ENCODE measurements at places on chromosomes 3 and 15.
A peak's percentile ranks its signal among the peaks of the same experiment; 100 is the strongest.

DNA sequence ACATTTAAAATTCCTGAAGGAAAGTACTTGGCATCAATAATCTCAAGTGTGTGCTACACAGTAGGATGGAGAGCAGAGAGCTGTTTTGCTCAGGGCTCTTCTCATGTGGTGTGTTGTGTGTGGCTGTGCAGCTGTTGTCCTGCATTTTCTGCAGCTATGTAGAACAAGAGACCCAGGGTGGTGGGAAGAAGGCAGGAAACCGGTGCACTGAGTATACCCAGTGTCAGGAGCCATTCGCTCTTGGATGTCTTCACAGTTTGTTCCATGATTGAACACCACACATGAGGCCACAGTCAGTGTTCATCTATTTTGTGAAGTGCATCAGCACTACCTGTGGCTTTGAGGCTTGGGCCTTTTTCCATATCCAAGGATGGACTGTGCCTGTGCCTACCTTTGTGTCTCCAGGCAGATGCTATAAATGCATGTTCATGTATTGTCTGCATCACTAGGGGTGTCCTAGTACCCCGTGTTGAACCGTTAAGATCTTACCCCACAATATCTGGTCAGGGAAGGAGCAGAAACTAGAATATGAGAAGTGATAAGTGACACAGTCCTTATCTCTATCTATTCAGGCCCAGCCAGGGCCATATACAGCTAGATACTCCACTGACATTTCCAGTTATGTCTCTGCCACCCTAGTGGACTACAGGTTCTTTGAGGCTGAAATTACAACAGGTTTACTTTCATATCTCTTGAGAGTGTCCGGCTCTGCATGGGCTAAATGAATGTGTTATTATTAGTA, 194.3 kb downstream of the NR2F2 start:
- DNase-seq, result no peak

- no peak for DNase-seq
Measured at GRCh38 chr3:133457025-133457424, 57.2 kb downstream of the BFSP2 start.

- no peak for DNase-seq
Measured at GRCh38 chr3:129577925-129578786, 28.3 kb downstream of the PLXND1 start.

DNA sequence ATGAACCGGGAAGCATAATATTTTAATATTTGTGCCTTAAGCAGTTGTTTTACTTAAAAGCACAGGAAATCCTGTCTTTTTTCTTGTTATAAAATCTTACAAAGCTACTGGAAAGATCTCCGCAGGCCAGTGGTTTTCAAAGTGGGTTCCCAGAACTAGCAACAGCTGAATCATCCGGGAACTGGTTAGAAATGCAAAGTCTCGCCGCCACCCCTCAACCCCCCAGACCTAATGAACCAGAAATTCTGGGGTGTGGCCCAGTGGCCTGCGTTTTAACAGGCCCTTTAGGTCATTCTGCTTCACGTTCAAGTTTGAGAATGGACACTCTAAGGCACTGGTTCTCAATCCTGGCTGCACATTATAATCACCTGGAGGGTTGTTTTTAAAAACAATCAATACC, 74.7 kb downstream of the PDZRN3 start:
- no peak for DNase-seq

DNA sequence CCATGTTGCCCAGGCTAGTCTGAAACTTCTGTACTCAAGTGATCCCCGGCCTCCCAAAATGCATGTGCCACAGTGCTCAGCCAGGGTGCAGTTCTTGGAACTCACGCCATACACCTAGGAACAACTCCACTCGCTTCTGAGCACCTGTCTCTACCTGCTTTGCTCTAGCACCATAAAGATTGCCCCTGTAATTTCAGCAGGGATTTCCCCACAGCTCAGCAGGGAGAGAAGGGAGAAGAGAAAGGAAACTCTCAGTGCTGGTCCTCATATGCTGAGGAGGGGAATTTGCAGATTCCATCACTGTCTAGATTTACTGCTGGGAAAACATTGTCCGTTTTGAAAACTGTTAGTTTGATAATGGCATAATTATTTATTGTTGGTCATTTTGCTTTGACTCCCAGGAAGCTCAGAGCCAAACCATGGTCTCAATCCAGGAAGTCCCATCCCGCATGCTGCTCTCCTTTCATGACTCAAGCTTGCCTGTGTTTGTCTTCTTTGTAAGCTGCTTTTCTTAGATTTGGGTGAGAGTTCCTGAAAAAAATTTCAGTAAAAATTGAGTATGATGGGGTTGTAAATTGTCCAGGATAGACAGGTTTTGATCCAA, 24.2 kb downstream of the TRIM71 start:
- DNase-seq, result no peak

DNA sequence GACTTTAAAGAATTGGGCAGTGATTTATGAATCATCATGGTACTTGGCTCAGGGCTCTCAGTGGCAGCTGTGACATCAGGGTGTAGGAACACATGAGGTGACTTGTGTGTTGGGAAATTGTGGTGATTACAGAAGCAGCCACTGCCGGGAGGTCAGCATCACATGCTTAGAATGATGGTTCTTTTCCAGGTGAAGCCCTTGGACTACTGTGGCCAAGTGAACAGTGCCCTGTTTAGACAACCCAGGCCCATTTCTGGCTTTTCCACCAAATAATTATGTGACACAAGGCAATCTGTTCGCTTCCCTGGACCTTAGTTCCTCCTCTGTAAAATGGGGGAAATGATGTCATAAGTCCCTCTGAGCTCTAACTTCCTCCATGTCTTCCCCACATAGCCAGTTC, 139.7 kb upstream of the ROPN1 start:
- DNase-seq, result no peak

- no peak for DNase-seq
Measured at GRCh38 chr15:98519767-98520550, 128.4 kb upstream of the IGF1R start.

GRCh38 chr3:36700537-36701248, 63.7 kb downstream of the DCLK3 start:
- no peak for DNase-seq

GRCh38 chr3:102443021-102443420, 8.2 kb downstream of the ZPLD1 start:
- no peak for DNase-seq

DNA sequence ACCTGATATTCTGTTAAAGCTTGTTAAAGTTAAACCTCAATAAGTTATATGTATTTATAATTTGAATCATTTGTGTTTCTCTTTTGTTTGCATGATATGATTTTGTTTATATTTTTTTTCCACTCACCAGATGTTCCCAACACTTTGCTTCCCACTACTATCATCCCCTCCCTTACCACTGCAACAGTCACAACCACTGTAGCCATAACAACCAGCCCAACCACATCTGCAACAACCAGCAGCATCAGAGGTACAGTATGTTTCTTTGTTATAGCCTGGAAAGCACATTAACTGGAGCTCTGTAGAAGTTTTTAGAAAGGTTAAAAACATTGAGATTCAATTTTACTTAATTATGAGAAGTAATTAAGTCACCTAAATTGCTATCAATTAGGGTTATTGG, 1011.9 kb downstream of the VGLL3 start:
- no peak for DNase-seq

- no peak for DNase-seq
Measured at GRCh38 chr15:101318839-101319238, 23.8 kb upstream of the SNRPA1 start.

GRCh38 chr3:18236726-18237125, 188.4 kb downstream of the SATB1 start:
- no peak for DNase-seq

DNA sequence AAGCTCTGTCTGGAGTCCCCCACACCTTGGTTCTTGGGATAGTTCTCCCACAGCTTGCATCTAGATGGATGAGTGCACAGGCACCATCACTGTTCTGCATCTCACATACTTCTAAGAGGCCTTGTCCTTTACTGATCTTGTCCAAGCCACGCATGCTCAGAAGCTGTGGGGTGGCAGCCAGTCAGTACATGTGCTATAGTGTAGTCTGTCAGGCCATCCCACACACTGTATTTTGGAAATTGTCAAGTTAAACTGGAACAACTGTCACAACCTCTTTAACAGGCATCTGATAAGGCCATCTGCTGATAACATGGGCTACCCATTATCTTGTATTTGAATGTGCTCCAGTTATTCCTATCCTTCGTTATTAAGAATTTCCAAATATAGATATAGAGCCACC, 296.5 kb upstream of the AZI2 start:
- DNase-seq, result no peak

DNA sequence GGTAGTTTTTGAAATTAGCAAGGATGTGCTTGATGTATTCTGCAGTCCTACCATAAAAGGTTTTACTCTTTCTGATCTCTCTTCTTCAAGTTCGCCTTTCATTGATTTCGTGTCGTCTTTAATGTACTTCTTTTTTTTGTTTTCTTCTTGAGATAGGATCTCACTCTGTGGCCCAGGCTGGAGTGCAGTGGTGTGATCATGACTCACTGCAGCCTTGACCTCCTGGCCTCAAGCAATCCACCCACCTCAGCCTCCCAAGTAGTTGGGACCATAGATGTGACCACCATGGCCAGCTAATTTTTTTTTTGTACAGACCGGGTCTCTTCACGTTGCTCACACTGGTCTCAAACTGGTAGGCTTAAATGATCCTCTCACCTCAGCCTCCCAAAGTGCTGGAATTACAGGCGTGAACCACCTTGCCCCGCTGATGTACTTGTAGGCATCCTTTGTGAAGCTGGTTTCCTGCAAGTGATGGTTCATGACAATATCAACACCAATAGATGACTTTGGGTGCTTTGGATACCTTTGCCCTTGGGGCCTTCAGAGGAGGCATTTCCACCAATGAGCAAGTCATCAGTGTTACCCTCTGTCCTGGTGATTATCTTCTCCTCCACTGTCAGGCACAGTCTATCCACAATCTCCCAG, 28.9 kb upstream of the RNF7 start:
- DNase-seq, result no peak

GRCh38 chr3:37016903-37017302, 23.6 kb downstream of the MLH1 start:
- no peak for DNase-seq

- no peak for DNase-seq
Measured at GRCh38 chr15:95557226-95558046, 773.1 kb upstream of the NR2F2 start.

DNA sequence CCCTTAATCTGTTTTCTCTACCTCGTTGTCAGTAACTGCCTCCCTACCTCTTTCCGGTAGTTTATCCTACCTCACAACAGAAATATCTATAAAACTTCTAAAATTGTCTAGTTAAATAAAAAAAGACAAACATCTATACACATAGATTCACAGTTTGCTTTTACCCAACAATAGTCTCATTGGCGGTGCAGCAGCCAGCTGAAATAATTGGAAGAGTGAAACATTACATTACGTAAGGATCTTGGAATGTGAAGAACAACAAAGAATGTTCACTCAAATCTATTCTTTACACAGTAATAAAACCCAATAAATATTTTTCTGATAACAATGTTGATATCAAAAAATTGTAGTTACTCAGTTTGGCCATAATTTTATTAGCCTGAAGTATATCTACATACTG, 115.5 kb upstream of the ARPP21 start:
- no peak for DNase-seq

DNA sequence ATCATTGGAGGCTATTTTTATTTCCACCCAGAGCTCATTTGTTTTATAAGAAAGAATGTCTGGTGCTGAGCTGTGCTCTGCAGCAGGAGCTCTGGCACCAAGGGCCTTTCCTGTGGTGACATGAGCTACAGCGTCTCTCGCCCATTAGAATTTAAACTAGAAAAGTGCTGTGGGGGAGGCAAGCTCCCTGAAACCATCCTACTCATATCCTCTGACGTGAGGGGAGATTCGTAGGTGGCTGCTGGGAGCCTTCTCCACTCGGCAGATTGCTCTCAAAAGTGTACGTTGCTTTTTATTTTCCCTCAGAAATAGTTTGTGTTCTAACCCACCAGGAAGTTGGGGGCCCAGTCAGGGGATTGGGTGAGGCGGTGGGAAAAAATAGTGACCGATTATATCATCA, 76.3 kb upstream of the ARHGEF3 start:
- DNase-seq, result peak; percentile 19

DNA sequence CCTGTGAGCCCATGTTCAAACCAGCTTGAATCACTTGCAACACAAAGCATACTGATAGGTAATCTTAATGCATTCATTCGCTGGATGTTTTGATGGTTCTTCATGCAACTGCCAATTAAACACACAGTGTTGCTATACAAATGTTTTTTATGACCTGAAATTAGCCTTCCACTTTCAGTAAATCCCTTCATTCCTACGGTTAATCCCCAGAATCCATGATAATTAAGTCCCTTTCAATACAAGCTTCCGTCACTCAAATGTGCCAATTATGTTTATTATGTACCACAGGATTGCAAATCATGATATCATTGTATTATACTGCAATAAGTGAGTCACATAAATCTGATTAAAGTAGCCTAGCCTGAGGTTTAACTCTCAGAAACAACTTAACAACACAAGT, 14.5 kb upstream of the LYZL4 start:
- DNase-seq, result no peak

GRCh38 chr3:110352841-110353604, 718.6 kb upstream of the NECTIN3 start:
- DNase-seq, result no peak

DNA sequence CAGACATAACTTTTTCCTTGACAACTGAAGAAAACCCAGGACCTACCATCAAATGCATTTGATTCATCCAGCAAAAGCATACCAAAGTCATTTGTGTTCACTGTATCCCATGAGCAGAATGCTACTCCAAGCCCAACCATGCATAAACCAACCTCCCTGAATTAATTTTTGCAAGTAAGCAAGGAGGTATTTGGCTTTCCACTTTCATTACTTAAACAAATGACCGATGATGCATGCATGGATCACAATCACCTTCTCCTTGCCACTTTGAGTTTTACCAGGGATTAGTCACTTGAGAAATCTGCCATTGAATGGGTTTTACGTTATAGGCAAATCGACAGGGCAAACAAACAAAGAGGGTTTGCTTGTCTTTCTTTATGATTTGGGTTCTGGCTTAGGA, 214.8 kb downstream of the FMN1 start:
- no peak for DNase-seq

- peak; percentile 8 for DNase-seq
Measured at GRCh38 chr15:43748376-43748775, 2.1 kb downstream of the PDIA3 start.

GRCh38 chr3:30524357-30525040, 81.9 kb upstream of the TGFBR2 start:
- DNase-seq, result no peak

DNA sequence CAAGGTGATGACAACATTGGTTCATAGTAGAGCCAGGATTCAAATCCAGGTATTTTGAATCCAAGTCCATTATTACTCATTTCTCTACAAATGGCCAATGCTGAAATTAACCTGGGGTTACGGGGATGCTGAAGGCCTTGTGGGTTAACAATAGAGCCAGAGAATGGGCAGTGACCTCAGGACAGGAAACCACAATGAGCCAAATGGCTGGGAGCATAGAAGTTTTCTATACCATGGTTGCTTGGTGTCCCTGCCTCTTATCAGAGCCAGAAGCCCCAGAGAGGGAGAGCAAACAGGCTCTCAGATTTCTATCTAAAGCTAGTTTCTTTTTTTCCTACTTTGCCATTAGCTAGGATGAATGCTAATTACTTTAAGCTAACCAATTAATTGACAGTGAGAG, 82.3 kb downstream of the TNIK start:
- no peak for DNase-seq
